Motor neuron (in vitro differentiated cells): ENCODE measurements at places on chromosomes 4 and X. TPM values are rescaled to one million over a fixed set of nuclear protein-coding genes. Genes with fewer than 3 reads are reported as not detected.

DNA sequence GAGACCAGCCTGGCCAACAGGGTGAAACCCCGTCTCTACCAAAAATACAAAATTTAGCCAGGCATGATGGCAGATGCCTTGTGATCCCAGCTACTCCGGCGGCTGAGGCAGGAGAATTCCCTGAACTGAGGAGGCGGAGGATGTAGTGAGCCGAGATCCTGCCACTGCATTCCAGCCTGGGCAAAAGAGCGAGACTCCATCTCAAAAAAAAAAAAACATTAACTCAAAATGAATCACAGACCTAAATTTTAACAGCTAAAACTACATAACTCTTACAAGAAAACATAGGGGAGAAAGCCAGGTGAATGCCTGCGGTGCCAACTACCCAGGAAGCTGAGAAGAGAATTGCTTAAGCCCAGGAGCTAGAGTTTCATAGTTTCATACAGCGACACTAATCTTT is 54.8 kb downstream of the TMEM165 start:
- no peak for ATAC-seq

GRCh38 chr4:87654487-87655044 is 4.5 kb downstream of the DMP1 start:
- no peak for ATAC-seq

DNA sequence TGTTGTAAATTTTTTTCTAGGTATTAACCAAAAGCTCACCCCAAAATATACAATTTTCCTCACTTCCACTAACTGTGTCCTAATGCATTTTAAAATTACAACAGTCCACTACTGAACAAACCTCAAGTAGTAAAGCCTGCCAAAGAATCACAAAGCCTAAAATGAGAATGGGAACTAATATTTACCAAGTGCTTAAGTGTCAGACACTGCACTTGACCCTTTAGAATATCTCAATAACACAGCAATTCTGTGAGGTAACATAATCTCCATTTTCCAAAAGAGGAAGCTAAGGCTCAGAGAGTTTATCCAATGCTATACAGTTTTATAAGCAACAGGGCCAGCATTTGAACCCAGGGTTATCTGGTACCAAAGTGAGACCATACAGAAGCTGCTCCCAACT is 4.9 kb downstream of the SLC9A7 start:
- ATAC-seq, result no peak

DNA sequence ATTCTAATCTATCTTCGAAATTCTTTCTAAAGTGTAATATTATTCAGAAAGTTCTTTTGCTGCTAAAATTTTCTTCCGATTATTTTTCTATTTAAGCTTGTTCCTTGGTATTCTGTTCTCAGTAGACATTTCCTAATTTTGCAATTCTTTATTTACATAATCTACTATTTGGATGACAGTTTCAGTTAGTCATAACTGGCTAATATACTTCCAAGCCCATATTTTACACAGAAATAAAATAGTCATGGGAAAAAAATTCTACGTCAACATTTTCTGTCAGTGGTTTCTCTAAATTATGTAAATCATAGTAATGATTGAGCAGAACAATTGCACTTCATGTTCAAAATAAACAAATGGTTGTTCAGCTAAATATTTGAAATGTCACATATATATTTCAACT is 178.0 kb upstream of the ANKRD50 start:
- ATAC-seq, result no peak

DNA sequence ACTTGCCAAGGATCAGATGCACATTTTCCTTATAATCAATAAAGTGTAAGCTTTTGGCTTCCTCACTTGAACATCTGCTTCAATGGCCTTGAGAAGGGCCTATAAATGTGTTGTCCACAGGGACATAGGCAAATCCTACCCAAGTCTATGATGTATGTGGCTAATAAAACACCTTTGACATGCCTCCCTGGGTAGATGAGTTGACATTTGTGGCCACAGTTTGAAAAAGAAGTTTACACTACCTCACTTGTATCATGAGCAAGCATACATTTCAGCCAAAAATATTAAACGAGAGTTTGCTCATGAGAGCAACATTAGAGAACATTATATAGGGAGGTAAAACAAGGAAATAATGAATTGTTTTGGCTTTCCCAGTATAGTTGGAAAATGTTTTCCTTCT is 1067.7 kb downstream of the C4orf33 start:
- no peak for ATAC-seq

DNA sequence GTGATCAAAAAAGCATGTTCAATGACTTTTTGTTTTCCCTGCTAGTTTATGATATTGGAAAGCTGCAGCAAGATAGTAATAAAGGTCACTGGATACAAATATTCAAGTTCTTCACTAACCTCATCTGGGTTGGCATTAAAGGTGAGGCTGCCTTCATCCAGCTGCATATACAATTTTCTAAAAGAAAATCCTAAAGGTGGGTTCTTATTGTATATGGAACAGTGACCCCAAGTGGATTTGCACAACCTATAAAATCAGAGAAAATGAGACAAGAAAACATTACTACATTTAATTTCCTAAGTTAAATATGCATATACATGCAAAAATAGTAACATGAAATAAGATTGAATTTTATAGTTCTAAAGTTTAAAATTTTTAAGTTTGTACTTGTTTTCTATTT is 23.9 kb downstream of the FBXO8 start:
- ATAC-seq, result no peak

DNA sequence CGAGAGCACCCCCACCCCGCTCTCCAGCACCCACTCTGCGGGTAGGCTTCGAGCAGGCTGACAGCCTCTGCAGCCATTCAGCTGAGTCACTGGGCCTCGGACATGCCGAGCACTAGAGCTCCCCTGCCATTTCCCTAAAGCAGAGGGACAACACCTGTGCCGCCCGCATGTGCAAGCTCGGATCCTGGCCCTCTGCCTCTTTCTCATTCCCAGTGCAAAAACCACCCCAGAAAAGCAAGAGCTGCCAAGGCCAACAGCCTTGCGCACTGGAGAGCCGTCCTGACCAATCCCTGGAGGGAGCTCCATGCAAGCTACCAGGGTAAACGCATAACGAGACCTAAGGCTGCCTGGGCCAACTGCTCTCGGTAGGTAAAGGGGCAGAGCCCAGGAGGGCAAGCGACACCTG is 5.3 kb downstream of the HCFC1 start:
- ATAC-seq, result no peak

- no peak for ATAC-seq
Measured at GRCh38 chrX:53795576-53795975, 109.1 kb upstream of the HUWE1 start.

- no peak for ATAC-seq
Measured at GRCh38 chrX:151975228-151975593, 735 bp upstream of the GABRE start.

- ATAC-seq, result no peak
Measured at GRCh38 chr4:158500054-158500453, 21.6 kb upstream of the RXFP1 start.

DNA sequence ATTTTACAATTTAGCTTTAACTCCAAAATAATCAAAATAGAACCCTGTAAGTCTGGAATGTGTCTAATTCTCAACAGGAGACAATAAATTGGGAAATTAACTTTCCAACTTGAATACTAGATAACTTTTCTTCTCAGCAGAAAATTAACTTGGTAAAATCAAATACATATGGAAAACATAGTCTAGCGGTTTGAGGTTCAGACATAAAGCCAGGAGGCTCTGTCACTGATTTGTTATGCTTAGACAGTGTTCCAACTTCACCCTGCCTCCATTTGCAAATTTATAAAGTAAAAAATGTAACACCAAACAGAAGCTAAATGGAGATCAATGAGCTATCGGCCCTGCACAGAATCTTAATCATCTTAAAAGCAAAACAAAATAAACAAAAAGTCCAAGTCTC is 46.3 kb downstream of the TBCK start:
- no peak for ATAC-seq

GRCh38 chrX:68588602-68589371 is 58.7 kb upstream of the STARD8 start:
- no peak for ATAC-seq

DNA sequence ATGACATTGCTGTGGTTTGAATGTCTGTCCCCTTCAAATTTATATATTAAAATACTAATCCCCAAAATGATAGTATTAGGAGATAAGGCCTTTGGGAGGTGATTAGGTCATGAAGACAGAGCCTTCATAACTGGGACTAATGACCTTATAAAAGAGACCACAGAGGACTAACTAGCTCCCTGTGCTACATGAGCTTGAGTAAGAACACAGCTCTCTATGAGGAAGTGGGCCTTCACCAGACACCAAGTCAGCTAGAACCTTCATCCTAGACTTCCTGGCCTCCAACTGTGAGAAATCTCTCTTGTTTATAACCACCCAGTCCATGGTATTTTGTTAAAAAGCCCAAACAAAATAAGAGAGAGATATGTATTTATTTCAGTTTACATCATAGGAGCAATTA is 242.2 kb upstream of the CTSO start:
- no peak for ATAC-seq

The CPZ gene
- total RNA-seq, result not detected in 2 replicates

The C4orf51 gene
- not detected in 2 replicates for total RNA-seq

The PABPC1L2A gene
- total RNA-seq, result 0.54 and 0.91 TPM in 2 replicates
